ENCODE measurements at places on chromosomes 4 and X. TPM values are rescaled to one million over a fixed set of nuclear protein-coding genes. Genes with fewer than 3 reads are reported as not detected.

DNA sequence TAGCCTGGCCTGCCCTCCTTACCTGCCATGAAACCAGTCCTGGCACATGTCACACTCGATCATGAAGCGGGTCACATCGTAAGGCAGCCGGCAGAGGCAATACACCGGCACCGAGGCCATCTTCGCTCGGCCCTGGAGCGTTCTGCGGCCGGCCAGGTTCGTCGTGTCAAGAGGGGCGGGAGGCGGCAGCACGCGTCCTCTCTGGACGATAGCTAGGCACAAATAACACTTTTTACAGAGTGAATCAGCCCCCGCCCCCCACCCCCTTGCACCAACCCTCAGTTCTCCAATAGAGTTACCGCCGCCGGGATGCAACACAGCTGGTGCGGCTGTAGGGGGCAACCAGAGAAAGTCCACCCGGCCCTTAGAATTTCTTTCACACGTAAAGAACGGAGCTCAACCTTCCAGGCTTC is 1.7 kb downstream of the PHF8 start:
- peak; percentile 53 for DNase-seq

GRCh38 chr4:147550626-147551246 is 66.5 kb upstream of the TMEM184C start:
- no peak for DNase-seq

RTL9 gene
- total RNA-seq = not detected

DNA sequence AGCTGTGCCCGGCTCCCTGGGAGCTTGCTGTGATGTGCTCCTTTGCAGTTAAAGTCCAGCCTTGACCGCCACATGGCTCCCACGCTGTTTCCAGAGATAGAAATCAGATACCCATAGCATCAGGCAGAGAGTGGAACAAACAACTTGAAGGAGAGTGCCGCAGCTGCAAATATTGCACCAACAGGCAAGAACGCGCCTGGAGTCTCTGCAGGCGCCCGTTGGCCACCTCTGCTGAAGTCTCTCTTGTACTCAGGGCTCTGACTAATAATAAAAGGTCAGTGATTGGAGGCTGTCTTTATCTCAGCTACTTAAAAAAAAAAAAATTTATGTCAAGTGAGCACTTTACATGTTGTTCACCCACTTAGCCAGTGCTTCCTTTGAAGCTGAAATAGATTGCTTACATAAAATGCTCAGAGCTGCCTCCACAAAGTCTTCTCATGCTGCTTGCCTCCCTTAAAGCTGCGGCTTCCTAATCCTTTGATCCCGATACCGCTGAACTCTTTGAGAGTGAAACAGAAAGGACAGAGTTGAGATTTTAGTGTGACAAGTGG is 30.9 kb upstream of the TENM3 start:
- no peak for DNase-seq

CLDN2 gene
- total RNA-seq = not detected

SLC35A2 gene
- 12.7 TPM for total RNA-seq

DNA sequence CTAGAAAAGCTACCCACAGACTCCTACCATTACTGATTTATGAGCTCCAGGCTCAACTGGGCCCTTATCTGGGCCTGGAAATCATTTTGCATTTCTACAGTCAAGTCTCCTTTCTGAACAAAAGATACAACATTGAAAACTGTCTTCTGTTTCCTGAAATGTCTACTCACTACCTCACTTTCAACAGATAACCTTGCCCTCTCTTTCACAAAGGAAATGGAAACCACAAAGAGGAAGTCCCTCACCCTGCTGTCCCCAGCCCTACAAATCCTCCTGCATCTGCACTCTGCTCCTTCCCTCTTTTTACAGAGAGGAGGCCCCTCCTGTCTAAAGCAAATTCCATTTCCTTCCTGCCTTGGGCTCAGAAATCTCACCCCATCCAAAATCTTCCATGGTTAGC is 24.8 kb upstream of the CYBB start:
- DNase-seq = peak; percentile 78

GRCh38 chr4:150236626-150237025 is 158.4 kb downstream of the DCLK2 start:
- no peak for DNase-seq

GRCh38 chr4:144579411-144580030 is 66.4 kb upstream of the HHIP start:
- DNase-seq = no peak

DNA sequence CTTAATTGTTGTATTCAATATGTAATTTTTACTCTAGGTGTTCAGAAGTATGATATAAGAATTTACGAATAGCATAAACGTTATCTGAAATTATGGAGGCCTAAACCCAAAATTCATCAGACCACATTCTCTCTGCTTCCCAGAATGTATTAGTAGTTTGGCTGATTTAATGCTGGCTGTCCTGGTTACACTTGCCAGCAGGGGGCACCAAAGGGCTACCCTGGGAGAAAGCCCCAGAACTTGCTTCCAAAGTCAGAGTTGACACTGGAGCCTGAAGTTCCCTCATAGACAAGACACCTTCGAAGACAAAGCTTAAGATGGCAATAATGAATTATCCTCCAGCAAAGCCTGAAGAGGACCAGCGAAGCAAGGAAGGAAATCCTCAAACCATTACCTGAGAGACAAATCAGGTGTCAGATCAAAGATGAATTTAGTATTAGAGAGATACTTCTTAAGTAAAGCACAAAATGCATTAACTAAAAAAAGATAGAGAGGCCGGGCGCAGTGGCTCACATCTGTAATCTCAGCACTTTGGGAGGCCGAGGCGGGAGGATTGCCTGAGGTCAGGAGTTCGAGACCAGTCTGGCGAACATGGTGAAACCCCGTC is 11.3 kb upstream of the ANOS1 start:
- DNase-seq = peak; percentile 84

GRCh38 chr4:14257903-14258302 is 630.4 kb upstream of the BOD1L1 start:
- no peak for DNase-seq

L1CAM gene
- total RNA-seq = not detected

GRCh38 chr4:38129460-38130227 is 169.4 kb downstream of the PTTG2 start:
- no peak for DNase-seq

NCAPG gene
- 46.3 TPM for total RNA-seq

- DNase-seq = no peak
These were observed 68.0 kb upstream of the HELT start for GRCh38 chr4:184950117-184950830.

GRCh38 chrX:63250253-63250868 is 100.8 kb downstream of the SPIN4 start:
- DNase-seq = peak; percentile 92

GRCh38 chrX:65758505-65758904 is 91.1 kb downstream of the MSN start:
- no peak for DNase-seq

DNA sequence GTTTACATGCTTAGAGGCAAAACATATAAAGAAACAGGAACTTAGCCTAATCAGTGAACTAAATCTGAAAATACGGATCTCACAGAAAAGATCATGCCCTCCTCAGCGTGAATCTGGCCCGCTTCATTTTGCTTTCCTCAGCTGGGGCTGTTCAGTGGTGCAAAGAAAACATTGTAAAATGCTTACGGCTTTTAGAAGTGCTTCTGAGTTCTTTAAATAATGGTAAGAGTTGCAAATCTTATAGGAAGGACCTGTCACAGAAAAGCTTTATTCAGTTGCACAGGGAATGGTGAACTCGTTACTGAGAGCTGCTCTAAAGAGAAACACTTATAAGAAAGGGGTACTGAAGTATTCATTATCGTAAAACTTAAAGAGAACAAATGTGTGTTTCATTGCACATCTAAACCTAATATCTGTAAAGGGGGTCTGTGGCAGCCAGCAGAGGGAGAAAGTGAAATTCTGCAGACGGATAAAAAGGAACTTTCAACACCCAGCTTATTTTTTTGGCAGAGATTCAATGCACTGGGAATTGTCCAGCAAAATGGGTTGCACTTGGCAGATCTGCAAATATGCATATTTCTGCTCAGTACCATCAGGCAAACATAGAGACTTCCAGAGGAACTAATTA is 139.2 kb upstream of the ANK2 start:
- no peak for DNase-seq

HPSE gene
- 0.11 TPM for total RNA-seq

WNK3 gene
- total RNA-seq = 0.04 TPM

DNA sequence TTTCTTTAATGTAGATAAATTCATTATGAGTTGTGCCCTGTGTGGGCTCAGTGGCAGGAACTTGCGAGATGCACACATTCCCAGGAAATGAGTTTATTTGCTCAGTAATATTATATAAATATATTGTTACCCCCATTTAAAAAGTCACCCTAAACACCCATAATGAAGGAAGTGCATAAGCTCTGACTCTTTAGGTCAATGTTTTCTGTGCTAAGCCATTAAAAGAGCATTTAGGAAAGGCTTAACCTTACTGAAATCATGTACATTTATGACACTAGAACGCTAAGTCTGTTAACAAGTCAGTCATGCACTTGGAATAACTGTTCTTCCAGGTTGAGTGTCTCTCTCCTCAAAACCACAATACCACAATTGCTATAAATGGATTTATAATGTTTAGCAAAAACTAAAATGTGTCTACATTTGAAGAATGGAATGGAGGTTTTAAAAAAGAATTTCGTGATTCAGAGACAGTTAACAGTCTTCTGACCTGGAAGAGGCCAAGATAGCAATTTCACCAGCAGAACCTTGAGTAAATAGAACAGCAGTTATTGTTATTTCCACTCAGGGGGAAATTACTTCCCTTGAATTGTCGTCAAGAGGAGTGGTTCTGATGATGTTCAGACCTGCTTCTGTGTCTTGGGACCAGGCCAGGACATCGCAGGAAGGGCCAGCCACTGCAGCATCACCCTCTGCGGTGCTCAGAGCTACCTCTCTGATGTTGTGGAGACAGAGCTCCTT is 91.1 kb upstream of the VEGFC start:
- no peak for DNase-seq

GRCh38 chr4:55326629-55327028 is 19.4 kb upstream of the SRD5A3 start:
- no peak for DNase-seq

DNA sequence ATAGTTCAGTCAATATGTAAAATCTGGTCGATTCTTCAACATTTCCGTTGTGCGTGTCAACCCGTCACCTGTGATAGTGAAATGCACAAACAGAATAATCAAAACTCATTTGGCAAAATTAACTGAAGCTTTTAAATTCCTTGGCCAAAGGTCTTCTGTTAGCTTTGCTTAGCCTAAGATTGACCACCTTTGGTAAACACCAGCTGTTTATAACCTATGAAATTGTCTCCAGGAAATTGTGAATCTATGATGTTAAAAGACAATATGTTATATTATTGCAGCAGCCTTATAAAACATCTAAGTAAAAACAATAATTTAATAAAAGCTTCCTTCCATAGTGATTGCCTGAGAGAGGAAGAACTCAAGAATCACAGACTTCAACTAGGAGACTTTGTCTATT is 196.8 kb downstream of the IL15 start:
- no peak for DNase-seq

- peak; percentile 71 for DNase-seq
These were observed 29.4 kb upstream of the OPHN1 start for GRCh38 chrX:68462653-68463052.

ARSD gene
- total RNA-seq = not detected

DNA sequence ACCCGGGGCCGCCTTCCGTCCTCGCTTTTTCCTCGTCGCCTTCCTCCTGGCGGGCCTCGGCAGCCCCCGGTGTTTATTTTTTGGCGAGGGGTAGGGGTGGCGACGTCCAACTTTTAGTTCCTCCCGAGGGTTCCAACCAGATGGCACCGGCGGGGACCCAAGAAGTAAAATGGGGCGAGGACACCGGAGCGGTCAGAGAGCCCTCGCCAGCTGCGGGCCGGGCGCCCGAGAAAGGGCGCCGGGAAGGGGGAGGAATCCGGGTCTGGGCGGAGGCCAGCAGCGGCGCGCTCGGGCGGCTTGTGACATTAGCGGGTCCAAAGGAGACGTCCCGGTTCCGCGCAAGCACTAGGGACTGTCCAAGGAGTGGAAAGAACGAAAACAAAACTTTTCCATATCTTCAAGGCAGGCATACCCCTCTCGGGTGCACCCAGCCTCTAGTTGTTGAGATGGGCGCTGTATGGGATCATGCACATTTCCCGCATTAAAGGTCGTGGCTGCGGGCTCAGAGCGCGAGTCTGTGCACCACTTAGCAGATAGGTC is 691 bp upstream of the USP46 start:
- no peak for DNase-seq

DNA sequence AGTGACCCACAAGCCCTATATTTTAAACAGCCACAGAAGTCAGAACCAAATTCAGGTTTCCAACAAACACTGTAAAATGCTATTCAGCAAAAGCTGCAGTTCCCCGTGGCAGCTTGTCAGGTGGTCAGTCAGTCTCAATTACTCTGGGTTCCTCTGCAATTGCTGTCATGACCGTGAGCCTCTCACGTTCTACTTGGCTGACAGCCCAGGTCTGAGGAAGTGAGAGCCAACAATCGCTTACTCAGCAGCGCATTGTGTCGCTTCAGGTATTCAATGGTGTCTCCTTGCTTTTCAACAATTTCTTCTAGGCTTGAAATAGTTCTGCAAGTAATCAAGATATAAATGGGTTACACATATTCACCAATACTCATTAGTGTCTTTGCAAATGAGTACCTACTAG is 25.8 kb downstream of the TRIM75 start:
- no peak for DNase-seq

GRCh38 chr4:98680806-98681205 is 22.4 kb upstream of the TSPAN5 start:
- DNase-seq = no peak
